ENCODE measurements at places on chromosomes 6 and 20. TPM values are rescaled to one million over a fixed set of nuclear protein-coding genes. Genes with fewer than 3 reads are reported as not detected.

The BEND6 gene
- 6.4 TPM for total RNA-seq

The MPIG6B gene
- not detected for total RNA-seq

The SSTR4 gene
- not detected for total RNA-seq

The TCP11 gene
- not detected for total RNA-seq

The GLP1R gene
- not detected for total RNA-seq

The GPR6 gene
- not detected for total RNA-seq

The ZBTB12 gene
- total RNA-seq, result 20.0 TPM

The ESR1 gene
- total RNA-seq, result not detected

The PNLDC1 gene
- not detected for total RNA-seq

The THEMIS gene
- not detected for total RNA-seq

The HLA-DQA1 gene
- not detected for total RNA-seq

The ALDH5A1 gene
- 6.1 TPM for total RNA-seq

The PTK6 gene
- total RNA-seq, result not detected

The HNF4A gene
- total RNA-seq, result 0.17 TPM

The CST2 gene
- not detected for total RNA-seq

- DNase-seq, result no peak
Observed at GRCh38 chr6:49653438-49653837, 16.8 kb upstream of the RHAG start.

- DNase-seq, result no peak
Observed at GRCh38 chr20:51426718-51427650, 115.5 kb downstream of the NFATC2 start.

- DNase-seq, result no peak
Observed at GRCh38 chr6:126937426-126937825, 181.0 kb upstream of the RSPO3 start.

GRCh38 chr6:105952772-105953690, 133.1 kb upstream of the PRDM1 start:
- DNase-seq, result no peak

GRCh38 chr6:124958759-124959354, 3.4 kb upstream of the RNF217 start:
- no peak for DNase-seq

GRCh38 chr6:158381214-158381613, 68.9 kb downstream of the TULP4 start:
- no peak for DNase-seq

DNA sequence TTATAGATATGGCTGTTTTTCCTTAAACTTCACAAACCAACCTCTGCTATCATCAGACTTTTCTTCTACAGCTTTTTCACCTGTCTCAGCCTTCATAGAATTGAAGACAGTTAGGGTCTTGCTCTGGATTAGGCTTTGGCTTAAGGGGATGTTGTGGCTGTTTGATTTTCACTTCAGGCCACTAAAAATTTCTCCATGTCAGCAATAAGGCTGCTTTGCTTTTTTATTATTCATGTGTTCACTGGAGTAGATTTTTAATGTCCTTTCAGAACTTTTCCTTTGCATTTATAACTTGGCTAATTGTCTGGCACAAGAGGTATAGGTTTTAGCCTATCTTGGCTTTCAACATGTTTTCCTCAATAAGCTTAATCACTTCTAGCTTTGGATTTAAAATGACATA, 392.6 kb downstream of the RFPL4B start:
- no peak for DNase-seq

GRCh38 chr20:14477125-14477524, 139.7 kb upstream of the FLRT3 start:
- DNase-seq, result no peak

- DNase-seq, result no peak
Observed at GRCh38 chr6:169162752-169163407, 90.8 kb downstream of the THBS2 start.

DNA sequence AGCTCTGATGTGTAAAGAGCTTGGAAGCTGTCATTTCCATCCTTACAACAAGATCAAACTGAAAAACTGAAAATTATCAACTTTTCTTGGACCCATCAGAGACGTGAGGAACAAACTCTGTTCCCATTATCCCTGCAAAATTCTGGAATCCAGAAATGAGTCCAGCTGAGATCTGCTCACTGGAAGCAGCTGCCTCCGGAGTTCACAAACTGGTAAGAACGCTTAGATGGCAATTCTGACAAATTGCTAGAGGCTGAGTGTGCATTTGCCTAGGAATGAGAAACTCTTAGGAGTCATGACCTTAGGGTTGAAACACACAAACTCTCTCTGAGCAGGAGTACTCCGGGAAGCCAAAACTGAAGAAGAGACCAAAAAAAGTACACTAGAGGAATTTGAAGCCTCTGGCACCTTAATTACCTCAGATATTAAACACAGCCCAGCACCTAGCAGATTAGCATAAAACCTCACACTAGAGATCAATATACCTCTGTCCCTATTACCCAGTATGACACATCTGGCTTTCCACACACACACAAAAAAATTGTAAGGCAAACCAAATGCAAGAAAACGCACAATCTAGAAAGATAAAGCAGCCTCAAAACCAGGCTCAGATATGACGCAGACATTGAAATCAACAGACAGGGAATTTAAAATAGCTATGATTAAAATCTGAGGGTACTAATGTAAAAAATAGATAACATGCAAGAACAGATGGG, 233.5 kb upstream of the SGK1 start:
- no peak for DNase-seq

- DNase-seq, result no peak
Observed at GRCh38 chr20:12891643-12892042, 117.1 kb upstream of the SPTLC3 start.

DNA sequence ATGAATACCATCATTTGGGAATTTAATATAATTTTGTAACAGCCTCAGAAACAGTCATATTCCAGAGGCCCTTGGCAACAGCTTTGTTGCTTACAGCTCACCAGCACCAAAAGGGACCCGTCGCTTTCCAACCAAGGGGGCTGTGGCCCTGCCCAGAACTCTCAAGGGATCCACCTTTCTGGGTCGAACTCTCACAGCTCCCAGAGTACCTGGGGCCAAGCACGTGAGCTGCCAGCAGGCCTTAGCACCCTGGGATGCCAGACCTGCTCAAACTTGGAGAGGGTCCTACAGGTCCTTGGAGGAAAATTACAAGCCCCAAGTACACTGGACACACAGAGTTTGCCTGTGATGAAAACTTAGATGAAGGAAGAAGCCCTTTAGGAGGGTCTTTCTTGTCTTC, 66.6 kb downstream of the SNX5 start:
- DNase-seq, result no peak

DNA sequence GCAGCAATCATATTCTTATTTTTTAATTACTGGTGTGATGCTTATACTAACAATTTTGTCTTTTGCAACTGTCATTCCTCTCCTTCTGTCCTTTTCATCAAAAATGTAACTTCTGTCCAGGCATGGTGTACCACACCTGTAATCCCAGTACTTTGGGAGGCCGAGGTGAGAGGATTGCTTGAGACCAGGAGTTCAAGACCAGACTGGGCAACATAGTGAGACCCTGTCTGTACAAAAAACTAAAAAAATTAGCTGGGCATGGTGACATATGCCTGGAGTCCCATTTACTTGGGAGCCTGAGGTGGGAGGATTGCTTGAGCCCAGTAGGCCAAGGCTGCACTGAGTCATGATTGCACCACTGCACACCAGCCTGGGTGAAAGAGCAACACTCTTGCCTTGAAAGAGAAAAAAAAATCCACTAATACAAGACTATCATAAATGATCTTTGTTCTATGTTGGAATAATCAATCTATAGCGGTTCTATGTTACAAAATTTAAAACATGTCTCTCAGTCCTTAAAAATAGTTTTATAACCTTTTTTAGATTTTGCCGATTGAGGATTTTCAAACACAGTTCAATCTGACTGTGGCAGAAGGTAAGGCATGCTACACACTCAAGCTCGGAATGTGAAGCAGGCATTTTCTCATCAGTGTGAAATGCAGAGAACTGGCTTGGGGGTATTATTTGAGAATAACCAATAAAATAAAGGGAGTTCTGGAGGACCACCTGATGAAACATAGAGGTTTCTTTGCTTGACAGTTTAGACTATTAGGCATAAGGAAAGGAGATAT, 70.4 kb downstream of the ENPP1 start:
- no peak for DNase-seq

DNA sequence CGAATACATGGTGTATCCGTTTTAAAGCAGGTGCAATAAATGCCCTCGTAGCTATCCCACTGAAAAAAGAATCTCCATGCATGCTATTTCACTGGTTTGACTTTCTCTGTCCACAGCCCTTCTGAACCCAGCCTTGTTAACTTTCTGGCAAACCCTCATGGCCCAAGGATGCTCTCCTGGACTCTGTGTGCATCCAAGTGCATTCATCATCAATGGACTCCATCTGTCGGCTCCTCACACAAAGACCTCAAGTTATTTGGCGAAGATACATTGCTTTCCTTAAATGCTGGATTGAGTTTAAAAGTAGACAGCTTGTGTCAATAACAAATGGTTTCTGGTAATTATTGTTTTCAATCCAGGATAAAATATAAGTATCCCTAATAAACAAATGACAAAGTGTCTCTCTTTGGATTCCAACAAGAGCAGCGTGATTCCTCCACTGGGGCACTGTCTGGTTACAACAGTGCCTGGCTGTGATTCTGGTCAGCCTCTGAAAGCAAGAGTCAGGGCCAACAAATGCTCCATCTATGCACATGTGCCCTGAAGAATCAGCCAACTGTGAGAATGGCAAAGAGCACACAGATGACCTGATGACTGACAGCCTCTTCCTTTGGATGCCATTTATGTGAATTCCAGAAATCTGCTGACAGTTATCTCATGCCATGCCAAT, 55.7 kb downstream of the FYN start:
- peak; percentile 93 for DNase-seq

GRCh38 chr6:13733178-13733887, 21.7 kb upstream of the RANBP9 start:
- peak; percentile 24 for DNase-seq

DNA sequence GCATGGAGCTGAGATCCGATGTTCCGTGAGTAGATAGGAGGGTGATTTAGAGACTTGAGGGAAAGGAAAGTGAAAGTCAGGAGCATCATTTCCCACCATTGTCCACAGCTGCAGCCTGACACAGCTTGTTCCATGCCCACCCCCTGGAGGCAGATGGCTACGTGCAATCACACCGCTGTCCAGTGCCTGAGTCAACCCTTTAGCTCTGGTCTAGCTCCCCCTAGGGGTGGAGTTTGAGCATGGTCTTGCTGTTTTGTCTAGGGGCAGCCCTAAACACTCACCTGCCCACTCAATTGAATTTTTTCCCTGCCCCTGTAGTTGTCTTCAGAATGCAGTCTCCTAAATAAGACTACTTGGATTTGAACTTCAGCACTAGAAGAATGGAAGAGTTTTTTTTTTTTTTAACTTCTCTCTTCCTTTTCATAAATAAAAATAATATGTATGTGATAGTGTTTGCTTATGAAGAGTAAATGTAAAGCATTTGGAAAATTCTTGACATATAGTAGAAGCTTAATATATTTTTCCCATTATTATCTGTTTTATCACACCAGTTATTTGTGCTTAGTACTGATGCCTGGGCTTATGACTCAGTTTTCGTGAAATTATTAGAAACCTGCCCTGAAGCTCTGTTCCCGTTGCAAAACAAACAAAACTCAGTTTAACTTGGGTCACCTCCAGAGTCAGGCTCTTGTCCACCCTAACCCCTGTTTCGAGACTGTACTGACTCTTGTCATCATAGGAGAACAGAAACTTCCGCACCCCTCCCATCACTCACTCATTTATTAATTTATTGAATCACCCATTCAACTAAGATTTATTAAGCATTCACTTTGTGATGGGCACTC, 814.8 kb downstream of the MAFB start:
- no peak for DNase-seq

- no peak for DNase-seq
Observed at GRCh38 chr6:26088344-26088743, 1.1 kb downstream of the HFE start.

GRCh38 chr20:61328911-61329558, 77.0 kb downstream of the CDH4 start:
- no peak for DNase-seq

DNA sequence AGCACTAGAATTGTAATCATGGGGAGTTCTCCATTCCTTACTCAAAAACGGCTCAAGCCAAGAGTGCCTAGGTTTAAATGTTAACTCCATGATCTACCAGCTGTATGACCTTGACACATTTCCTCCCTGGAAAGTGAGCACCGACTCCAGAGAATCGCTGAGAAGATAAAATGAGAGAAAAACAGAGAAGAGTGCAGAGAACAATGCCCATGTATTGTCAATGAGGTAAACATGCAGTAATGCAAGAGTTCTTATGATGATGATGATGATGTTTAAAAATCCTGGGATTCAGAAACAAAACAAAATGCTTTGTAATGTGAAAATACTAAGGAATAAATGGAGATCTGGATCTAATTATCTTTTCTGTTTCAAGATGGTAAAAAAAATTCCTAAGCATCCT, 64.8 kb upstream of the BEND6 start:
- DNase-seq, result no peak

DNA sequence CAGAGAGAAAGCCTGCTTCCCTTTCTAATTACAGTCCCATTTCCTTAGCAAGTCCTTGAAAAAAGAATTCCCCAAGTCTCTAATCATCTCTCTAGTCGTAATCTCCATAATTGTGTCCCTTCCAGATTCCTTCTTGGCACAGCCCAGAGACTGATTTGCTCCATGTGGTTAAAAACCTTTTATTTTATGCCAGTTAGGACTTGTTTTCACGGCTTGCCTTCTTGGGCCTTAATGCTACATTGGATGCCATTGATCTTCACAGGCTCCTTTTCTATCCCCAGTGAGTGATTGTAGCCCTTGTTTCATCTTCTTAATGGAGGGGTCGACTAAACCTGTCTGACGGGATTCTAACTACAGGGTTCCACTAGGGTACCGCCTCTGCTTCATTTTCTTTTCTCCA, 650.6 kb upstream of the ARID1B start:
- DNase-seq, result no peak

GRCh38 chr6:155023717-155024116, 28.6 kb downstream of the TIAM2 start:
- DNase-seq, result no peak

DNA sequence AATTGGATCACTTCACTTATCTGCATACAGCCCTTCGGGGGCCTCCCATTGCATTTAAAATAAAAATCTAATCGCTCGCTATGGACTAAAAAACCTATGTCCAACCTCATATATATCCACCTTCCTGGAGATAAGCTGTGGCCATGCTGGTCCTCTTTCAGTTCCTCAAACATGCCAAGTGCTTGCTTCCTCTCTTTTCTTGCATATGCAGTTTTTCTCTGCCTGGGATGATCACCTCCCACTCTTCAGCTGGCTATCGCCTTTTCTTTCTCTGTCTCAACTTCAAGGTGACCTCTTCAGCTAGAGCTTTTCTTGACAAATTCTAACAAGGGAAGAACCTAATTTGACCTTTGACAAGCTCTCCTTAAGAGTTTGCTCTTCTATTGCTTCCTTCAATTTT, 5.6 kb upstream of the TFB1M start:
- DNase-seq, result no peak
